Iris pigment epithelial cell (primary cell): ENCODE measurements at places on chromosomes 3 and 15.

DNA sequence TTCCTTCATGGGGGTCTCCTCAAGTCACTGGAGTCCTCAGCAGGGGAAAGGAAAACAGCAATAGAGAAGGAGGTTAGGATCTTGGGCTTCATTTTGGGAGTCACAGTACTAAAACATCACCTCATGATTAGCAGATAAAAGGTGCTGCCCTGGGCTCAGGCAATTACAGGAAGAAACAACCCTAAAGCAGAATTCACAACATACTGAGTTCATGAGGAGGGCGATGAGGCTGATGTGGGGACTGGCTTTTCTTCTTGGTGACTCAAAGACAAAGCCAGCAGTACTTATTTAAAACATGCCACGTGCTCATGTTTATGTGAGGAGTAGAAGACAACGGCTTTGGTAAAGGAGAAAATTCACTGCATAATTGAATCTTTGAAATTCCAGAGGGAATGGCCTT is 822.3 kb upstream of the CFAP20DC start:
- no peak for DNase-seq

- DNase-seq = peak; percentile 60
Measured at GRCh38 chr15:73851689-73852088, 21.7 kb upstream of the TBC1D21 start.

DNA sequence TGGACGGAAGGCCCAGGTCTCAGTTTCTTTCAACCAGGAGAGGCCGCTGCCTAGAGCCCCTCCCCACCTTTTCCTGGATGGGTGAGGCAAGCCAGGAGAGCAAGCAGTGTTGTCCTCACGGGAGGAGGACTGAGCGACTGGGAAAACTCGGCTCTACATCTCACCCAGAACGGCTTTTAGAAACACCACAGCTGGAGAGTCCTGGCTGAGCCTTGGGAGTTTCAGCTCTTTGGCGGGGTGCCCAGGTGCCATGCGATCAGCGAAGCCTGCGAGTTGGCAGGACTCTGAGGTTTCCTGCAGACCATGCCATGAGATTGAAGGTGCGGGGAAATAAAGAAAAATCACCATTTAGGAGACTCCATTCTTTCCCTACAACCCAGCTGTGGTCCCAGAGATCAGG is 26.0 kb downstream of the PPCDC start:
- DNase-seq = no peak

GRCh38 chr3:141328286-141329166 is 39.8 kb upstream of the ZBTB38 start:
- DNase-seq = no peak

GRCh38 chr15:95594496-95594895 is 736.0 kb upstream of the NR2F2 start:
- no peak for DNase-seq

DNA sequence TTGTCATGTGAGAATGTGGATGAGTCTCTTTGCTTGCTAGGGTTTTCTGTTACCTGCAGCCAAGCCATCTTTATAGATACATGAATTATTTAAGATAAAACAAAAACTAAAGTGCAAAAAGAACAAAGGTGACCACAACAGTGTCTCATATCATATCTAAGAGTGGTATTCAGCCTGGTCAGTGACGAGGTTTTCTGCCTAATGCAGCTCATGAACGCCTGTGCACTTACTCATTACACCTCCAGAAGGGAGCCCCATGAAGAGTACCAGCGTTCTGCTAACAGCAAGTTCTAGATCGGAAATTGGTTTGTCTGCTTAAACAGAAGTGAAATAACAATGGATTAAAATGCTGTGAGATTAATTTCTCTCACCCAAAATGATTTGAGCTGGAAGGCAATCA is 19.2 kb downstream of the PXYLP1 start:
- DNase-seq = peak; percentile 67

DNA sequence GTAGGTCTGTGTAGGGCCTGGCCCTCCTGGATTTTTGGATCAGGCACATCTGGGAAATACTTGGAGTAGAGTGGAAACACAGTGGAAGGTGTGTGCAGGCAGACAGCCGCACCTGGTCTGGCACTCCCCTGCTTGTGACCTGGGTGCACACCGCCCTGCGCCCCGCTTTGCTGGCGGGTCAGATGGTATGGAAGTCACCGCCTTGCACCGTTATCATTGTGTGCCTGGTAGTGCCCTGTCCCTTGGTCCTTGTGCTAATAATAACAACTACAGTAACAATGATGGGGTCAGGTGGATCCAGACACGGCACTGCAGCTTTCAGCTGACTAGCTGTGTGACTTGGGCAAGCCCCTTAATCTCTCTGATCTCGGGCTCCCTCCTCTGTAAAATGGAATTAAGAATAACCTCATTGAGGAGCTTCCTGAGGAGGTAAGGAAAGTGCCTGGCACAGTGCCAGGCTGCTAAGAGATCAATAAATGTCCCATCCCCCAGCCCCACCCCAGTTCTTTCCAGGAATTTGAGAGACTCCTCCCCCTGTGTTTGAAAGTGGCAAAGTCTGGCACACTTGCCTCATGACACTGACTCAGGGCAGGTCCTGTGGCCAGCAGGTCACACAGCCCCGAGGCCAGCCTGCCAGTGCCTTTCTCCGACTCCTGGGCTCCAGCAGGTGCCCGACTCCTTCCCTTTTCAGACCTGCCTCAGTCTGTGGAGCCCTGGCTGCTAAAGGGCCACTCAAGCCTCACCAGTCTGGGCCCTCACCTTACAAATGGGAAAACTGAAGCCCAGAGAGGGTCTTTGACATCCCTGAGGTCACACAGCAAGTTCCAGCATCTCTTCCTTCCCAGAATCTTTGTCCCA is 9.8 kb downstream of the ISG20 start:
- no peak for DNase-seq

DNA sequence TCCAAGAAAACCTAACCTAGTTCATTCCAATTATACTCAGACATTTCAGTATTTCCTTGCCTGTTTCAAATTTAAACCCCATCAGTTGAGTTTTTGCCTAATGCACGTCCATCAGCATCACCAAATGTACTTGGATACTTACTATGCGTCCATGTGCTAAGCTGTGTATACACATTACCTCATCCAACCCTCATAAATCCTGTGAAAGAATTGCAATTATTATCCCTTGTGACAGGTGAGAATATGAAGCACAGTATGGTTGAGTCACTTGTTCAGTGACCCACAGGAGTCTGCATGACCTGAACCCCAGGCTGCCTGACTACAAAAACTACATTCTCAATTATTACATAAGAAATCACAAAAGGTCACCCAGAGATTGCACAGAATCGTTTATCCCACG is 2.5 kb downstream of the OR5K2 start:
- DNase-seq = no peak

- peak; percentile 89 for DNase-seq
Measured at GRCh38 chr15:83733206-83733605, 79.3 kb downstream of the ADAMTSL3 start.

GRCh38 chr3:64084640-64085039 is 61.3 kb upstream of the PSMD6 start:
- DNase-seq = peak; percentile 91

DNA sequence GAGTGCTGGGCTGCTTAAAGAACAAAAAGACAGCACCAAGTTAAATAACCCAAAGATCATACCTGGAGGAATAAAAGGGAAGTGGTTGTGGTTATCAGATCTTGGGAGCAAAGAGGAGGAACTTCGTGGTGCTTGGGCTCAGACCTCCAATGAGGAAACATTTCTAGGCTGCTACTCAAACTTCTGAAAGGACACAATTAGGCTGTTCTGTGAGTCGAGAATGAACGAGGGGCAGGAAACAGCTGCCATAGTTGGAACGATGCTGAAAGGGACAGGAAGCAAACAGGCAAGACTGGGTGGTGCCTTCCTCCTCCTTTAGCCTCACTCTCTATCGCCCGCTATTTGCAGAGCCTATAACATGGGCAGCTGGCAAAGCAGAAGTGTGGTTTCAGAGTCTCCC is 276.3 kb upstream of the ARRDC4 start:
- DNase-seq = no peak

DNA sequence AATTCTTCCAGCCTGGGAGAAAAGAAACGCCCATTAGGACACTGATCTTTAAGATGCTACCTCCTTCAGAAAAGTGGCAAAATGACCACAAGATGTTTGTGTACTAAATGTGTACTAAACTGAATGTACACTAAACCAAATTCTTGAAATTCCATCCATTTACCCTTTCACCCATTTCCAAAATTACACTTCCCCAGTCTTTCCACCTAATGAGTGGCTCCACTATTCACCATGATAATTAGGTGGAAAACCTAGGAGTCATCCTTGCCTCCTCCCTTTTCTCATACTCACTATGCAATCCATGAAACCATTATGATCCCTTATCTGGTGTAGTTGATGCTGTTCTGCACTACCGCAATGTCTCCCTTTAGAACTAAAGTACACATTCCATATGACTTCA is 452.1 kb upstream of the THBS1 start:
- no peak for DNase-seq

GRCh38 chr15:68187559-68187958 is 17.6 kb downstream of the CALML4 start:
- DNase-seq = peak; percentile 87

DNA sequence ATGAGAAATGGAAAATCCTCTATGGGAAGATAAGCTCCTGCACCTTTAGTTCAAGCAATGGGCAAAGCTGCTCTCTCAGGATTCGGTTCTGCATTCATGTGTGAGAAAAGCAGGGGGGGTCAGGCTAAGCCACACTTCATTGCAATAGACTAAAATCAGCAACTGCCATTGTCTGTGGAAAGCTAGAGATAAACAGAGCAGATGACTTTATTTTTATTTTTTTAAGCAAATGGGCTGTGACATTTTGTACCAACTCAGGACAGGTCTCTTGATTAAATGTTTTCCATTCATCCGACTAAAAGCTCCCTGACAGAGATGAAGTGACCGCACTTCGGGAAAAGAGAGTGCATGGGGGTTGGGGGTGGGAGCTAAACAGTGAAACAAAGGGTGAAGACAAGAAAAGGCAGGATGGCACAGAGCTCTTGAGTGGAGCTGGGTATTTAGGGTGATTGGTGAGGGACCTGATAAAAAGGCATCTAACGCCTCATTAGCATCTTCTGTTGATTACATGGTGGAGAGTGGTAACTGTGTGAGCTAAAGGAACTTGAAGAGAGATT is 987.4 kb downstream of the TUSC7 start:
- DNase-seq = no peak

DNA sequence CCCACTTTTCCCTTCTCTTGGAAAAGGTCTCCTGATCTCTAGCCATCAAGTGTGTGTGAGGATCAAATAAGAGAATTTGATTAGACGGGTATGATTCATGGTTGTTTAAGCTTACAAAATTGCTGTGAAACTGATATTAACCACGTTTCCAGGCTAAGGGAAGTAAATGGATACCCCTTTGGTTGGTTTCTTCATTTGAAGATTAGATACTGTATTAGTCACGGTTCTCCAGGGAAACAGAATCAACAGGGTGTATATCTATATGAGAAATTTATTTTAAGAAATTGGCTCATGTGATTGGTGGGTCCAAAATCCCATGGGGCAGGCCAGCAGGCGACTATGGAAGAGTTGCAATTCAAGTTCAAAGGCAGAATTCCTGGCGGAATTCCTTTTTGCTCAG is 112.7 kb upstream of the SELENOK start:
- DNase-seq = no peak

- DNase-seq = no peak
Measured at GRCh38 chr3:129613367-129613740, 6.9 kb upstream of the PLXND1 start.

- peak; percentile 88 for DNase-seq
Measured at GRCh38 chr15:71052356-71052755, 62.9 kb upstream of the THSD4 start.

GRCh38 chr3:57974796-57975388 is 33.3 kb upstream of the FLNB start:
- peak; percentile 94 for DNase-seq

- no peak for DNase-seq
Measured at GRCh38 chr15:64858021-64858575, 16.4 kb downstream of the PLEKHO2 start.

GRCh38 chr15:34009656-34010055 is 29.3 kb downstream of the AVEN start:
- DNase-seq = no peak

DNA sequence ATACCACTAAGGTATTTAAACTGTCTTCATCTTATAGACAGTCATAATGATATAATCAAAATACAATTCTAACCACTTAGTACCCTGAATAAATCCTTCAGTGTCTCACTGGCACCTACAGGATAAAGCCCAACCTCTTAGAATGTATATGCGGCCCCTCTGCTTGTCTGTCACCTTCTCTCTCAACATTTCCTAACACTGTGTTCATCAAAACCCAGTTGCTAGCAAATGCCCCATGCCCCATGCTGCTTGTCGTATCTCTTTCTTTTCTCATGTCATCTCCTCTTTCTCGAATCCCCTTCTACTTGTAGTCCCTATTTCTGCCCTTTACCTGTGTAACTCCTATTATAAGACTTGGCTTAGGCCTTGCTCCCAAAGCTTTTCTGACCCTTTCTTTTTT is 24.6 kb upstream of the PLSCR4 start:
- DNase-seq = no peak

- peak; percentile 71 for DNase-seq
Measured at GRCh38 chr15:65583701-65584100, 27.2 kb downstream of the INTS14 start.

DNA sequence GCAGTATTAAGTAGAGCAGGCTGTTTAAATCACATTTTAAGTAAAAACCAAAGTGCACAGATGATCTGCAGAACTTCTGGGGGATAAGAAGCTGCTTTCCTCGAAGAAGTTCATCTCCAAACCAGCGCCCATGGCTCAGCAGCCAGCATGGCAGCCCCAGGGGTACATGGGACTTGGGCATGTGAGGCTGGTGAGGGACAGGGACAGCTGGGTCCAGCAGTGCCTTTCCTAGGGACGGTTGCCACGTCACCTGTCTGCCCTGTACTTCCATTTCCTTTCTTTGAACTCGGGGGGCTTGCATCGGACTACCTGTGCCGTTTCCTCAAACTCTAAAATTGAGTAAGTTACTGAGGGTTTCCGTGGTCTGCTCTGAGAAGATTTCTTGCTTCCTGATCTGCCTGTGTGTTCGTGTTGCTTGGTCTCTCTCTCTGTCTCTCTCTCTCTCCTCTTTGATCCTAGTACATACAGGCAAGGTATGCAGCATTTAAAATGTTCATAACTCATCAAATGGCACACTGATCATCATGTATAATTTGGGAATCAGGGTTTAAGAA is 67.6 kb downstream of the IGF1R start:
- no peak for DNase-seq

GRCh38 chr15:39429898-39430357 is 151.0 kb upstream of the THBS1 start:
- DNase-seq = peak; percentile 98

DNA sequence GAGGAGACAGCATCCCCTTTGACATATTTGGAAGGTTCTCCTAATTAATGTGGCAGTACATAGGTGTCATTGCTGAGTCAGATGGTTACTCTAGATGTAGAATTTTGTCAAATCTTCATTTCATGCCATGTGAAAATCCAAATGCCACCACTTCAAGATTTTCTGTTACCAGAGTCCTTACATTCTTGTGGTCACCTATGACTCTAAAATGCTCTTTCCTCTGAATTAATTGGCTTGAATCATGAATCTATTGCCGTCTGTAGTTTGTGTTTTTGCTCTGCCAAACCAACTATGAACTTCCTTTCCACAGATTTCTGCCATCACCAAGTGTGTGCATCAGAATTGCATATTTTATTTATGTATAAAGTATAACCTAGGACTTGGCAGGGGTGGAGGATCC is 269.4 kb upstream of the ZPLD1 start:
- peak; percentile 71 for DNase-seq
